ENCODE measurements at places on chromosomes 6 and 20.

GRCh38 chr6:128518434-128519131, 1.8 kb downstream of the PTPRK start:
- no peak for DNase-seq

DNA sequence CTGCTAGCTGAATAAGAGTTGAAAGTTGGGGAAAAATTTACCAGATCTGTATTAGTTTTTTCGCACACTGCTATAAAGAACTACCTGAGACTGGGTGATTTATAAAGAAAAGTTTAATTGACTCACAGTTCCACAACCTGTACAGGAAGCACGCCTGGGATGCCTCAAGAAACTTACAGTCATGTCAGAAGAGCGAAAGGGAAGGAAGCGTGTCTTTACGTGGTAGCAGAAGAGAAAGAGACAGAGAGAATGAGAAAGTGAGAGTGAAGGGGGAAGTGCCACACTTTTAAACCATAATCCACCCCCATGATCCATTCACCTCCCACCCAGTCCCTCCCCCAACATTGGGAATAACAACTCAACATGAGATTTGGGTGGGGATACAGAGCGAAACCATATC, 79.6 kb downstream of the KHDC1L start:
- DNase-seq: no peak

- DNase-seq: no peak
Observed at GRCh38 chr6:142605922-142606485, 304.2 kb downstream of the ADGRG6 start.

DNA sequence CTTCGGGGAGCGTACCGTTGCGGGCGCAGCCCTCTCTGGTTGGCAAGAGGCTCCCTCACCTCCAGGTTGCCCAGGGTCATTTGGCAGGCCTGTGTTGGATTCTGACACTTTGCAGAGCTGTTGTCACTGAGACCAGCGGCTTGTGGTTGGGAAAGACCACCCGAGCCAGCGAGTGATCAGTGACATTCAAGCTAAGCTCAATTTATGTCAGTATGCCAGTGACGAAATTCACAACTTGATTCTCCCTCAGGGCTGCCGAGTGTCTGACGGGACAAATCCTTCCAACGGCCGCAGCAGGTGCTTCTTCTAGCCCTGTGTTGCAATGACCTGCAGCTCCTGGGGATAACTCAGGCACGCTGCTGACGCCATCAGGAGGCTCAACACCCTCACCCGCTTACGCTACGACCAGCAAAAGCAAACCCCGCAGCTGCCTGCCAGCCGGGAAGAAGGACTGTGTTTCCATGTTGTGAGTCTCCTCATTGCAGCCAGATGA, 16.9 kb upstream of the SLC22A2 start:
- no peak for DNase-seq

DNA sequence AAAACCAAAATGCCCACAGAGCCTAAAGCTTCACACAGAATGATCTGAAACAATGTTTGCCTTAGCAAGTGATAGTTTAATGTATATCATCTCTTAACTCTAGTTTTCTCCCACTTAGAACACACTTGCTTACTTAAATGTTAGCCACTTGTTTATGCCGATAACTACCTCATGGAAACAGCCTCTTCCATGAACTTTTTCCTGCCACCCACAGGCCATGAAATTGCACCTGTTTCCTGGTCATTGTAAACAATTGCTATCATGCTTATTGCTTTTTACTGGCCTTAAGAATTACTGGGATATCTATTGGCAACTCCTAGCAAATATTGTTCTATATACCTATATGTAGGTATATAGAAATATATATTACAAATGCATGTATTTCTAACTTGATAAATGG, 231.1 kb downstream of the HDGFL1 start:
- DNase-seq: no peak

DNA sequence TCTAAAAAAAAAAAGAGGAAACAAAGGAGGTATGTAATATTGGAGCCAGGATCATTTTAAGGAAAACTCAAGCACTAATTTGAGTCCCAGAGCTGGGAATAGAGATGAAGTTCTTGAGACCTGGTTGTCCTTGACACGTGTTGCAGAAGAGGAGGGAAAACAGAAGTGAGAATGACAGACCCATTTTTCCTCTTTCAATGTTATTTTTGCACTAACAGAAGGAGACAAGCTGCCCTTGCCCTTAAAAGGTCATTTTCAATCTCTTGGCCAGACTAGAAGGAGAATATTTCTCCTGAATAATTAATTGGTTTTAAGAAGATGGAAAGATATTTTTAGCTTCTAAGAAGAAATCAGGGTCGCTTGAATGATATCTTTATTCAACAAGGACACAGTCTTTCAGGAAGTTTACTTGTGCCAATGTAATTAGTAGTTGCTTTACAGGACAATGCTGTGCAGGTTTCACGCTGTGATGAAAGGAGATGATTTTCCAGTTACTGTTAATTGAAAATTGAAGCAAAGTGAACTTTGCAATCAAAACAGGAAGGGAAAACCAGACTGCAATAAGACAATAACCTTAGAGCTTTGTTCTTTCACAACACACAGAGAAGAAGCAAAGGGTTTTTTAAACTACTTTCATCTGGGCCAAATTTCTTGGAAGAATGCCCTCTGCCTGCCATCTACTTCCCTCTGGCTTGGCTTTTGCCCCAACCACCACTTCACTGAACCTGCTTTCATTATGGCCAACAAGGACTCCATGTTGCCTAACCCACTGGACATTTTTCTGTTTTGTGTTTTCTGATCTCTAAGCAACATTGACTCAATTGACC, 107.8 kb upstream of the SHLD1 start:
- no peak for DNase-seq

- DNase-seq: no peak
Observed at GRCh38 chr6:133637874-133638273, 251.0 kb upstream of the TCF21 start.

- DNase-seq: no peak
Observed at GRCh38 chr6:5557506-5557905, 296.2 kb downstream of the FARS2 start.

DNA sequence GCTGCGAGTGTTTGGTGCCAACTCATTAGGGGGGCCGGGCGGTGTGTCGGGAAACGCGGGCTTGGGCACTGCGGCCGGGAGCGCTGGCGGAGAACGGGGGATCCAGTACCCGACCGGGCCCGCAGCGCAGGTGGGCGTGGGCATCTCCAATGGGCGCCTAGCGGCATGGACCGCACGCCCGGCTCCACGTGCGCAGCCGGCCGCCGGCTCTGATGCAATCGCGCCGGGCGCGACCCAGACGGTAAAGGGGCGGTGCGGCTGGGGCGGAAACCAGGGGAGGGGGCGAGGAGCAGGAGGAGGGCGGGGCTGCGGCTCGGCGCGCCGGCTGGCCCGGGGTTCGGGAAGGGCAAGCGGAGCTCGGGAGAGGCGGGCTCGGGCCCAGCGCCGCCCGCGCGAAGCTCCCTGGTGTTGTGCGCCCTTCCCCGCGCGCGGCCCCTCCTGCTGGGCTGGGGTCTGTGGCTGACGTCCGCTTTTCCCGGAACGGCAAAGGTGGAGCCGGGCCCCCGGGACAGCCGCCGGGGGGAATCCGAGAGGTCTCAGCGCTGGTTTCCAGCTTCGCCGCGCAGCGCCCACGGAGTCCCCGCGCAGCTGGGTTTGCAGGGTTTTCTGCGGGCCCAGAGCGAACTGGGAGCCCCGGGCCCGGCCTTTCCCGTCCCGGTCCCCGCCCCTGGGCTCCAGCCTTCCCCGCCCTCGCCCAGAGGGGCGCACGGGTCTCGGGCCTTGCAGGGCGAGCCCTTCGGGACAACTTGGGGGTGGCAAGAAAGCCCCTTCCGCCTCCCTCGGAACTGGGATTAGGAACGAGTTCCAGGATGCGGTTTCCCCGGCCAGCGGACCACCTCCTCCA, 867 bp downstream of the MTHFD1L start:
- DNase-seq: peak; percentile 79

- DNase-seq: no peak
Observed at GRCh38 chr6:30112402-30112994, 392 bp downstream of the TRIM31 start.

- no peak for DNase-seq
Observed at GRCh38 chr6:54516321-54516720, 208.1 kb downstream of the TINAG start.

- no peak for DNase-seq
Observed at GRCh38 chr6:154112181-154112809, 73.3 kb downstream of the OPRM1 start.

- no peak for DNase-seq
Observed at GRCh38 chr6:3916211-3916610, 67.0 kb downstream of the FAM50B start.

GRCh38 chr20:40980106-40980827, 48.4 kb upstream of the TOP1 start:
- DNase-seq: no peak
